Activated T-helper 17 cell treated with anti-CD3 and anti-CD28 coated beads, Interleukin-2, amount 50 U/mL, for 72 hours (primary cell): ENCODE measurements at places on chromosomes 13 and 19.

DNA sequence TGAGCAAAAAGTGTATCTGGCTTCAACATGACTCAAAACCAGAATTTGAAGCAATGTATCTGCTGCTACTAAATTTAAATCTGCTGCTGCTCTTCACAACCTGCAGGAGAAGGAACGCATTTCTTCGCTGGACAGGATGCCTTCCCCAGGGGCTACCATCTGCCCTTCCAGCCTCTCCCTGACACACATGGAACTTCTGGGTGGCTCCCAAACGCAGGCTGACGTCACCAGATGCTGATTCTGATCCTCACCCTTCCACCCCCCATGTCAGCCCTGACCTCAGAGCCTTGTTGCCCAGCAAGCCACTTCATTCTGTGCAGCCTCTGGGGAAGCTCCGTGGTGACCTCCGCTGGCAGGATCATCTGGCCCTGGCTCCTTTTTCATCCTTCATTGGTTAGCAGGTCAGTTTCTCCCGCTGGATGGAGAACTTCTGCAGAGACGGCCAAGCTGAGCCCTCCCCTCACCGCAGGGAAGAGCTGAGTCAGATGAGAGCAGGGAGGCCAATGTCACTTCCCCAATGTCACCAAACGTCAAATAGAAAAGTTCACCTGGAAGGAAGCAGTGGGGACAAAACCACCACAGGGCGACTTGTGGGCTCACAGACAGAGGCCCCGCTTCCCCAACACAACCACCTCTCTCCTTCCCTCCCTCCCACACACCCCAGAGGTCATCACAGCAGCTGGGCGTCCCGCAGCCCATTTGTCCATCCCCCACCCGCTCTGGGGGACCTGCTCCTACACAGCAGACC, 14.0 kb upstream of the RAB20 start:
- peak; percentile 68 for ATAC-seq

GRCh38 chr19:4443188-4443587, 14.4 kb downstream of the UBXN6 start:
- ATAC-seq: no peak

- peak; percentile 74 for ATAC-seq
Observed at GRCh38 chr19:46288896-46289588, 7.8 kb upstream of the HIF3A start.

- no peak for ATAC-seq
Observed at GRCh38 chr13:28640861-28641599, 17.9 kb upstream of the POMP start.

- peak; percentile 71 for ATAC-seq
Observed at GRCh38 chr19:48390188-48391099, 907 bp downstream of the KDELR1 start.

DNA sequence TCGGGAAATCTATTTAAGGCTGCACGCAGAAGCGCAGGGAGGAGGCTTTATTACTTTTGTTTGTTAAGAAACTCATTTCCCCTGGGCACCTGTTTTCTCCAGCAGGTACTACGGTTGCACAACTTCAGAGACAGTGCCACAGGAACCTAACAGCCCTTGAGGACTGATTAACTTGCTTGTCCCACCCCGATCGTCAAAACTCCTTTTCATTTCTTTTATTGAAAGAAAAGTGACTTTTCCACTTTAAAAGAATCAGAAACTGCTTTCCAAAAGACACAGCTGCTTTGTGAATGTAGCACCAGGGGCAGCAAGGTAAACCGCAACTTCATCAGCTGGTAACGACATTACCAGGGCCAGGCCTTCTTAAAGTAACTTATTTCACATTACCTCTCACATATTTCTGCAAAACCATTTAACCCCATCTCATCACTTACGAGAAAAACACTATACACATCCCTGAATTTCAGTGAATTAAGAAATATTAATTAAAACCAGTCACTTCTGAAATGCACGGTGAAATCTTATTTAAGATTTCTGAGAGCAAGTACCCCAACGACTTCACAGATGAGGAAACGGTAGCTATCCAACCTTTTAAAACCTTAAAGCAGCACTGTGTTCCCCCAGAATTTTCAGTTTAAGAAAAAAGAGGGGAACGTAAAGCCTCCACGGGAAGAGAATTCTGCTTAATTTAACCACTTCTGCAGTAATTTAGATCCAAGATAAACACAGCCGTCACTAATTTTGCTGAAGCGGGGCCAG, 1.4 kb downstream of the ANKRD10 start:
- no peak for ATAC-seq

DNA sequence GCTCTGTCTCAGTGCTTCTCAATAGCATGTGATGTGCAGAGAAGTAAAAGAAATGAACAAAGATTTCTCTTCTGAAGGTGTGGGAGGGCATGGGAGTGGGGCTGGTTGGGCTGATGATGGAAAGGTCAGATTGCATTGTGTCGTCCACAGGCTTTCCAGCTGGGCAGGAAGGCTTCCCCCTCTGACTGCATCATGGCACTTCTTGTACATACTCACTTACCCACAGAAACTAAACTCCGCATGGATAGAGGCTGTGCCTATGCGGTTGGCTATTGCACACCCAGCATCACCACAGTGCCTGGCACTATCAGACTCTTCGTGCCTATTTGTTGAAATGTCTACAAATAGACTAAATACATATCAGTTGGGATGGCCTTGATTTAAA, 24.4 kb upstream of the TNFSF11 start:
- no peak for ATAC-seq

DNA sequence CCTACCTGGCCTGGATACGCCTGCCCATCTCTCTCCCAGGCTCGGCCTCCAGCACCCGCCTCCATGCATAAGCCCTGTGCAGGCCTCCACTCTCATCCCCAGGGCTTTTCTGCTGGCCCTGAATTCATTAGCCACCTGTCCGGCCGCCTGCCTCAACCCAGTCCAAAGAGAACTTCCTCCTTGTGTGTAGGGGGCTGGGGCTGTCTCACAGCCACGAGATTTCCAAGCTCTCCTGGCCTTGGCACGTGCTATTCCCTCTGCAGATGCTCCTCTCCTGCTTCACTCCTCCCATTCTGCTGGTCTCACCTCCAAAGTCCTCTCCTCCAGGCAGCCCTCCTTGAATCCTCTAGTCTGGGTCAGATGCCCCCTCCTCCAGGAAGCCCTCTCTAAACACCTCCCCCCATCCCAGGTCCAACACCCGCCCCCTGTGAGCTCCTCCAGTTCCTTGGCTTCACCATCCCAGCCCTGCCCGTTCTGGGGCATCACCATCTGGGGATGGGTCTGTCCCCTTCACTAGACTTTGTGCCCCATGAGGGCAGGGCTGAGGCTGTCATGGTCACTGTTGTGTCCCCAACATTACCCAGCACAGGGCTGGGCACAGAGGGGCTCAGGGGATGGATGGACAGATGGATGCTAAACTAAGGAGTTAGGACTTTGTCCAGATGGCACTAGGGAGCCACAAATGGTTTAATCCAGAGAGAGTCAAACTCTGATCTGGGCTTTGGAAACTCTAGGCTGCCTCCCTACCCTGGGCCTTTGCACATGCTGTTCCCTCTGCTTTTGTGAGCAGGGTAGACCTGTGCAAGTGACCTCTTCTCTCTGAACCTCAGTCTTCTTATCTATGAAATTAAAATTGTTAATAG, 14.8 kb downstream of the MEIS3 start:
- ATAC-seq: no peak

DNA sequence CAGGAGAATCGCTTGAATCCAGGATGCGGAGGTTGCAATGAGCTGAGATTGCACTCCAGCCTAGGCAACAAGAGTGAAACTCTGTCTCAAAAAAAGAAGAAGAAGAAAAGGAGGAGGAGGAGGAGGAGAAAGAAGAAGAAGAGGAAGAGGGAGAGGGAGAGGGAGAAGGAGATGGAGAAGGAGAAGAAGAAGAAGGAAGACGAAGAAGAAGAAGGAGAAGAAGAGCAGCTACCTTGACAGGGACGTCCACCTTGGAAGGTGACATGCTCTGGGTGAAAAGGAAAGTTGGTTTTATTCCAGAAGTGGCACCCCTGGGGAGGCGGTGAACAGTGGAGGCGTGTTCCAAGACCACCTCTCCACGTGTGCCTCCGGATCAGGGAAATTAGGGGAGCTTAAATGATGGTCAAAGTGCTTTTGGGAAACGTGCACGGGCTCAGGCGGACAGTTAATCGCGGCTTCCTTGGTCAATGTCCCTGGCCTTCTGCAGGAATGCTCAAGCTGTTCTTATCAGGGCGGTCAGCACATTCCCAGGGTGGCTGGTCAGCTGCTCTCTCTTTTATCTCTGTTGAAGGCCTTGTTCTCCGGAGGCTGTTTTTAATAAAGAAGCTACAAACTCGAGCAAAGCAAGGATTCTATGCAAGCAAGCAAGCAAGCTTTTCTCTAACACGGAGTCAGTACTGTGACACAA, 78.9 kb upstream of the PEG3 start:
- ATAC-seq: no peak

GRCh38 chr13:76741046-76741445, 145.2 kb downstream of the KCTD12 start:
- no peak for ATAC-seq

DNA sequence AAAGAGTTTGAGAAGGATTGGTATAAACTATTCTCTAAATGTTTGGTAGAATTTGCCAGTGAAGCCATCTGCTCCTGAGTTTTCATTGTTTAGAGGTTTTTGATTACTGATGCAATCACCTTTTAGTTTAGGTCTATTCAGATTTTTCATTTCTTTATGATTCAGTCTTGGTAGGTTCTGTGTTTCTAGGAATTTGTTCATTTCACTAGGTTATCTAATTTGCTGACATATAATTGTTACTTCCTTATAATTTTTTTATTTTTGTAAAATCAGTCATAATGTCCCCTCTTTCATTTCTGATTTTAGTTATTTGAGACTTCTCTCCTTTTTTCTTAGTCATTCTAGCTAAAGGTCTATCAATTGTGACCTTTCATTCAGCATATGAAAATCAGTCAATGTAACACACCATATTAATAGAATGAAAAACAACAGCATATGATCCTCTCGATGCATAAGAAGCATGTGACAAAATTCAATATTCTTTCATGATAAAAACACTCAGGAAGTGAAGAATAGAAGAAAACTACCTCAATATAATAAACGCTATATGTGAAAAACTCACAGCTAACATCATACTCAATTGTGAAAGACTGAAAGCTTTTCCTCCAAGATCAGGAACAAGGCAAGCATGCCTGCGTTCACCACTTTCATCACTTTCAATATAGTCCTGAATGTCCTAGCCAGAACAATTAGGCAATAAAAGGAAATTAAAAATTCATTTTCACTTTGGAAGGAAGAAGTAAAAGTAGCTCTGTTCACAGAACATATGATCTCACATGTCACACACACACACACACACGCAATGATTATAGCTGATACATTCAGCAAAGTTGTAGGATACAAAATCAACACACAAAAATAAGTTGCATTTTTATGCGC, 149.1 kb downstream of the COG6 start:
- peak; percentile 73 for ATAC-seq

DNA sequence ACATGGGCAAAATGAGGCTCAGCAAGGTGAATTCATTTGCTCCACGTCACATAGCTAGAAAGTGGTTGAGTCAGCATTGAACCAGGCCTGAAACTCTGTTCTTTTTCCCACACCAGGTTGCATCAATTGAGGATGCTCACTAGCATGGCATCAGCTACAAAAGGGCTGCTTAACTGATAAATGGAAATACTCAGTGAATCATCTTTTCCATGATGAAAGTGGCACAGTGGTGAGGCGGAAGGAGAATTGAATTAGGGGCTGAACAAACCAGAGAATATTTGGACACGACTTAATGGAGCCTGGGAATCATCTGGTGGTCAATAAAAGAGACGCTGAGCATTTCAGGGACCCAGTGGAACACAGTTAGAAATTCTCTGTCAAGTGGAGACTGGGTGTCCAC, 320.1 kb upstream of the MAB21L1 start:
- no peak for ATAC-seq

GRCh38 chr19:17394891-17395415, 957 bp upstream of the CCDC194 start:
- ATAC-seq: peak; percentile 15

- peak; percentile 86 for ATAC-seq
Observed at GRCh38 chr13:22126433-22127021, 455.7 kb downstream of the FGF9 start.

GRCh38 chr13:52085421-52085820, 43.5 kb downstream of the NEK5 start:
- ATAC-seq: no peak

DNA sequence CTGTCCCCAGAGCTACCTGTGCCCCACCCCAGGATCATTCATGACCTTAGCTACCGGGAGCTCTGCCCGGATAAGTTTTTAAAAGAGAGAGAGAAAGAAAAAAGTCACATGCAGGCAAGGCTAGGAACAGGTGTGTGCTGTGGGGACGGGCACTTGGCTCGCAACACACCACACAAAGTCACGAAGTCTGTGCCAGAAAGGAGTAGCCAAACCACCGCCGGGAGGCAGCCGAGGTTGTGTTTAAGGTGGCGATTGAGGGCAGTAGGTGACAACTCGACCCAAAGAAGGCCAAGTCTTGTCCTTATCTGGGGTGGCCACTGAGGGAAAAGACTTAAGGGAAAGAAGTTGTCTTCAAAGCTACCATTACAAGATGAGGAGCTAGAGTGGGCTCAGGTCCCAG, 4.6 kb upstream of the TSHZ3 start:
- no peak for ATAC-seq

DNA sequence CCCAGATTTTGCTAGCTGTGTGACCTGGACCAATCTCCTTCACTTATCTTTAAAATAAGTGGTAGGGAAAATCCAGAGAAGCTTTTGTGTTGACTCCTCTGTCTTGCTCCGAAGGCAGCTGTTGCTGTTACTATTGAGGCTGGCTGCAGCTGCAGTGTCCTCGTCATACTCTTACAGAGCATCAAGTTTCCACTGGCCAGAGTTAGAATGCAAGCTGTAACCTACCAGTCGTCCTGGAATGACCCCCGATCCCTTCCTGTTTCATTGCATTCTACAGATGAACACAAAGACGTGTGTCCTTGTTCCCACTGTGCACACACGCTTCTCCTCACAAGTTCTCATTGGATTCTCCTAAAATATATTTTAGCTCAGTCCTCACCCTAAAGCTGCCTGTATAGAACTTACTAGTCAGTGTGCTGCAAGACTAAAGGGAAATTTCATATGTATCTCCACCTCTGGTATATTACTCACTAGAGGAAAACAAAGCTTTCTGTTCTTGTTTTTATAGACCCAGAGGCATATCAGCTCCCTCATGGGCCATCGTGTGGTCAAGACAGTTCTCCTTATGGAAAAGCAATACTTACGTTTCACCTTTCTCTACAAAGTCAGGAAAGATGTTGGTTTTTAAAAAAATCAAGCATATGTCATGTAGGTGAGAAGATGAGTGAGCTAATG, 589.8 kb downstream of the LMO7 start:
- ATAC-seq: no peak

DNA sequence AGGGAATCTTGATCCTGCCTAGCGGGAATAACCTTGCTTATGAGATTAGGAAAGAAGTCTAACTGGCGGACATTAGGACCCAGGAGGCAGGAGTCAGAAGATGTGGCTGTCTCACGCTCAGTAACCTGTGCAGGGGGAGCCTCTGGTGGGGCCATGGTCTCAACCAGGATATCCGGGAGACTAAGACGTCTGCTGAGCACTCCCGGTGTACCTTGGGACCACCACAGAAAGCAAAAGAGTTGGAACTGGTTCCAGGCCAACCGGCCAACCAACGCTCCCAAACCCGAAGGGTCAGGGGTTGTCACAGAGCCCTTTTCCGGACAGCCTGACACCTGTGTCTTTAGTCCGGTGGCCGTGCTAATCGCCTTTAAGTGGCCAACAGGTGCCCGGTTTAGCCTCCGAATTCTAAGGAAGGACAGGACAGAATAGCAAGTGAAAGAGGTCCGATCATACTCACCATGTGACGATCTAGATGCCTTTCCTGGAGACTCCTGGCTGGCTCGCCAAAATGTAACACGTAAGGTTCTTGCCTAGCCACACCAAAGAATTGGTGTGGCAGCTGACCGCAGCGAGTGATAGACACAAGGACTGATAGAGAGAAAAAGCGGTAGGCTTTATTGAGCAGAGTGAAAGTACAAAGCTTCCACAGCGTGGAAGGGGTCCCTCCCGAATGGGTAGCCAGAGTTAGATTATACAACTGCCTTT, 103.9 kb upstream of the DIAPH3 start:
- peak; percentile 31 for ATAC-seq
